Motor neuron (in vitro differentiated cells): ENCODE measurements at places on chromosomes 7 and 10.
A peak's percentile ranks its signal among the peaks of the same experiment; 100 is the strongest.

DNA sequence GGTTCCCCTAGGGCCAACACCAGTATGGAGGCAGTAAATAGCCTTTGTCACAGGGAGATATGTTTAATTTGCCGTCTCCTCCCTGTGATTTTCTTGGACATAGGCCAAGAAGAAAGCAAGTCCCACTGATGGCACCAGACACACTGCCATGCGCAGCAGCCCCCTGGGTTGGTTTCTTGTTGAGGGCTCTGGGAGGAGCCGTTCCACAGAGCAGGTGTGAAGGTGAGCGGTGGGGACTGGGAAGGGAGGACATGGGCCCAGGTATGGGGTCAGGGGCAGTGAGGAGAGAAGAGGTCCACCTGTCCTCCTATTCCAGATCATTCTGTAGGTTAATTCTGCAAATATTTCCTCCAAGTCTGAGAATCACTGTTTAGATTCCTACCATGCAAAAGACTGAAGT is 376.1 kb downstream of the PLXNA4 start:
- ATAC-seq: no peak

- peak; percentile 97 for ATAC-seq
These were observed 9.0 kb downstream of the MRPL32 start for GRCh38 chr7:42940985-42941847.

- peak; percentile 46 for ATAC-seq
These were observed 69.0 kb downstream of the CREB5 start for GRCh38 chr7:28481091-28481926.

GRCh38 chr7:128827248-128827958 is 2.8 kb upstream of the FLNC start:
- peak; percentile 74 for ATAC-seq

DNA sequence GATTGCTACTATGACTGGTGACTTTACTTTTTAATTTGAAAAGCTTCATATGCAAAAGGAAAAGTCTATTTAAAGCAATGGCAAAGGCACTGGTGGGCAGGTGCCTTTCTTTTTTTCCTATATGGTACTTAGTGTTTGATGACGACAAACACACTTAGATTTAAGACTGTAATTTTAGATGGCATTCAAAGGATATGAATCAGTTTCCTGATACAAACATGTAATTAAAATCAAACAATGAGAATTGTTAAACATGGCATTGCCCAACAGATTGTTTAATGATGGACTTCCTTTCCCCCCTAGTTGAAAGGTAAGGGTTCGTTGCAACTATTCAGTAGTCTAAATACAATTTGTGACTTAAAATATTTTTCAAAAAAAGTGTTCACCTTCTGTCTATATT is 106.5 kb upstream of the SEMA3C start:
- ATAC-seq: no peak

DNA sequence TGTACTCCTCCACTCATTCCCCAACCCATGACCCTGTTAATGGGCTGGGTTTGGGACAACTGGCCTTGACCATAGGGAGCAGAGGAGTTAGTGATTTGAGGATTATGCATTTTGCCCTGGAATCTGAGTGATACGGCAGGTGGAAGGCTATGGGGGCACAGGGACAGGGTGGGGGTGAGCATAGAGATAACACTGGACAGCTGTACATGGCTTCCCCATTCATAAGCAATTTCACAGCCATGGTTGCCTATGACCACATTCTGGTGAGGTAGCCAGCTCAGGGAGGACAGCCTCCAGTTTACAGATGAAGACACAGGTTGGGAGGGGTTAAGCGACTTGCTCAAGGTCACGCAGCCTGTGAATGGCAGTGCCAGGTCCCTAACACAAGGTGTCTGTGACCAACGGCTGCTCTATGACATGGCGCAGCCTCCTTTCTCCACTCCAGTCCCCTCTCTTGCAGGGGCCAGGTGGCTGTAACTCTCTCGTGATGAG is 319.5 kb downstream of the PLXNA4 start:
- ATAC-seq: no peak
